ENCODE measurements at places on chromosomes 11 and 22. TPM values are rescaled to one million over a fixed set of nuclear protein-coding genes. Genes with fewer than 3 reads are reported as not detected.

The NAV2 gene
- total RNA-seq, result 117 TPM

The MRPL49 gene
- total RNA-seq, result 32.9 TPM

The CABP4 gene
- total RNA-seq, result not detected

DNA sequence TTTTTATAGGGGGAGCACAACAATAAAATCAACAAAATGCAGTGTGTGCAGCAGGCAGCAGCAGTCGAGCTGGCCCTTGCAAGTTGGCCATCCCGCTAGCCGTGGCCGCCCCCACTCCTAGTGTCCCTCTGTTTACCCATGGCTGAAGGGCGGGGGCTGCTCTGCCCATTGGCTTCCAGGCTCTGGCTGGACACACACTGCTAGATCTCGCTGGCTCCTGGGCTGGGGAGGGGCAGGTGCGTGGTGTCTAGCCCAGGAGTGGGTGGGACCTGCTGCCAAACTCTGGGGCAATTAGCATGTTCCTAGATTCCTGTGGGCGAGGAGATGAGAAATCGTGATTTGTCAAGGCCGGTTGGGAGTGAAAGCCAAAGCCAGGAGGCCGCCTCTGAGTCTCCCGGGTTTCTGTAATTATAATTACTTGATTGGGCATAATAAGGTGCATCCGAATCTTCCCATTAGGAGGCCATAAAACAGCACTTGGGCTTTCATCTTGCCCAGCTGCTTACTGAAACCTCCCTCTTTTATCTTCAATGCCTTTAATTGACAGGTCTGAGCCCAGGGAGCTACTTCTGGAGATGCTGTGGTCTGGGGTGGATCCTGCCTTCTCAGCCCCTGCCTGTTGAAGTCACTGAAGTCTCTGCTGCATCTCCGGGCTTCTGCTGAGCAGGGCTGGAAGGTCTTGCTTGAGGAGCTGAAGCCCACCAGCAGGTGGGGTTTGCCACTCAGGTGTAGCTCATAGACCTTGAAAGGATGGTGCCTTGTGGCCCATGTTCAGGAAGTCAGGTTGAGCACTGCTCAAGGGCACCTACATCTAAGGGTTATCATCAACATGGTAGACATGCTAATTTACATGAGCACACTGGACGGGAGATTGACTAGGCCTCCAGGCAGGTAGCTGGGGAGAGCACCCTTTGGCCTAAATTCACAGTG, 44.5 kb upstream of the DKK3 start:
- DNase-seq, result no peak

DNA sequence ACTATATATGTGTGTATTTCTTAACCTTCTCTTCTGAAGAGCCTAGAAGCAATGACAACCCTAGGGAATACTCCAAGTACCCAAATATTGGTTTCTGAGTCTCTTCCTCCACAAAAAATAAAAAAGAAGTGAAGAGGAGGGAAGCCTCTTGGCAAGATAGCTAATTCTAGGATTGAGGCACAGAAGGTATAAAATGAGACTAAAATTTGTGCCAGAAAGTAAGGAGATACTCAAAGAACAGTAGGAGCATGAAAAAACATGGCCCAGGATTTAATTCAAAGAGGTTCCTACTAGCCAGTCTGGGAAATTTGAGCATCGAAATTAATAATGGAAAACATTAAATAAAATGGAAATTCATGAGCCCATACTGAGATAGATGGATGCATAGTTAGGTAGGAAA, 112.1 kb downstream of the PAX6 start:
- DNase-seq, result no peak

DNA sequence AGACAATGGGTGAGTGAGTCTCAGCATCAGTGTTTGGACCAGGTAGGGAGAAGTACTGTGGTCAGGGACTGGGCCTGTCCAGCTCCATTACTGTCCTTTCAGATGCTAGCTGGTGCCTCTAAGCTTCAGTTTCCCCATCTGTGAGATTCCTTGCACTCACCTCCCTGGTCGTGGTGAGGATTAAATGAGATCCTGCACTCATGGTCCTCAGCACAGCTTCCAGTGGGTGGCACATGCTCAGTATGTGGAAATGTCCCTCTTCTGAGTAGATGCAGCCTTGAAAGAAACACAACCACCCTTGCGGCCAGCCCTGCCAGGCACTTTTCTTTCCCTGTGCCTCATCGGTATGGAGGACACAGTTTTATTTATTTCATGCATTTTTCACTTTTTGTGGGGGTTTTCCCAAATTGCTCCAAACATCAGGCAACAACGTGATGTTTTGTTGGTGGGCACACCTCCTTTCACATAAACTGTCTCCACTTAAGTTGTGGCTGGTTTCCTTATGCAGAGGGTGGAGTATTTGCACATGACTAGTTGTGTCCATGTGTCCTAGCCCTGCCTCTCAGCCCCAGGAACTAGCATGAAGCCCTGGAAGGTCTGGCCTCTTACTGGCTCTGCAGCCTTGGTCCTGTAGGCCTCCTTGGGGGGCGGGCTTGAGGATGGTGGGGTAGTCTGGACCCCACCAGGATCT, 1.1 kb downstream of the LZTR1 start:
- DNase-seq, result no peak

- DNase-seq, result no peak
Observed at GRCh38 chr11:10317776-10318526, 13.1 kb downstream of the ADM start.

DNA sequence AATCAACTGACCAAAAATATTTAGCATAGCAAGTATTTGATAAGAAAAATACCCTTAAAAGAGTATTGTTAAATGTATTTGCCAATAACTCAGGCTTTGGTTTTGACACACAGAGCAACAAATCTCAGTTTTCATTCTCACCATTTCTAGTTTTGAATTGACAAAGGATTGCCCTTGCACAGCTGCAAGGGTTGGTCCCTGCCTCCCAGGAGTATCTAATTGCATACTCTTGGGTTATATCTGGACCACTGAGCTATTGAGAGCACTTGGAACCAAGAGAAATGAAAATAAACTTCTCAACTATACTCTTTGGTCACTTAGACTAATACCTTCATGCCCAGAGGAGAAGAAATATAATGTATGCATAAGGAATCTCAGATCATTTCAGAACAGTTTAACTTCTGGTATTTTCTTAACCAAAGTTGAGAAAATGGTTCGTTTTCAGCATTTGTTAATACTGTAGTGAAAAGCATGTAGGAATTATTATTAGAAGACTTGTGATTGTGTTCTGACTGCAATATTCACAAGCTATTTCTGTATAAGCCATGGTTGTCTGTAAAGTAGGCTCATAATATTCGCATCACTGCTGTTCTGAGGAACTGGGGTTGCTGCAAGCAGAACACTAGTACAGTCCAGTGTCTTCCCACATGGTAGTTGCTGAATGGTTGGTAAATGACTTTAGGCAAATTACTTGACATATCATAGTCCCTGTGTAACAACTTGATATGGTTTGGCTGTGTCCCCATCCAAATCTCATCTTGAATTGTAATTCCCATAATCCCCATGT, 7.9 kb downstream of the C2CD3 start:
- no peak for DNase-seq

- DNase-seq, result peak; percentile 84
Observed at GRCh38 chr22:41403532-41404318, 22.0 kb downstream of the TEF start.

GRCh38 chr11:63603180-63603518, 11.1 kb downstream of the PLAAT3 start:
- no peak for DNase-seq

- DNase-seq, result no peak
Observed at GRCh38 chr11:111633248-111633647, 31.0 kb downstream of the SIK2 start.

GRCh38 chr11:48017105-48017830, 36.9 kb downstream of the PTPRJ start:
- no peak for DNase-seq

GRCh38 chr22:44496844-44497217, 1.2 kb downstream of the RTL6 start:
- DNase-seq, result no peak

DNA sequence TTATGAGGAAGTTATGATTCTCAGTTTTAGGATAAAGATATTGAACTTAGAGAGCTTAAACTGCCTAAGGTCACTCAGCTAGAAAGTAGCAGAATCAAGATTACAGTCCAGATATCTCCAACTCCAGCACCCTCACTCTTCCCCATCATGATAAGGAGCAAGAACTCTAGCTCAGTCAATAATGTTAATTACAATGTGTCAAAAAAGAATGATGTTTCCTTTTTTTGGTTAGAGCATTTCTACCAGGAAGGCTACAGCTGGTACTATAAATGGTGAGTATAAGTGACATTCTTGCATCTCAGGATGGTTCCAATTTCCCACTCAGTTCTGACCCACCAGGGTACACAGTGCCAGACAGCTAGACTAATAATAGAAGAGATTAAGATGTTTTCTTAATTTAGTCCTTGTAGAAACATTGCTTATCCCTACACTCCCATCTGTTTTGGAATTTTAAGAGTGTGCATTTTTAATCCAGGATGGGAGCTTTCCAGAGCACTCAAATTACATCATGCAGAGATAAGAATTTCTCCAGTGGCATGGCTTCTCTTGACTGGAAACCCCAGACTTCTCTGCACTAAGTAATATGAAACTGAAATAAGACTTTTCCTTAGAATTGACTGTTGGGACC, 21.6 kb upstream of the BBOX1 start:
- DNase-seq, result no peak
